Mesothelial cell of epicardium (in vitro differentiated cells): ENCODE measurements at places on chromosomes 3 and 15.

- no peak for DNase-seq
Observed at GRCh38 chr3:143847787-143848631, at the start of gene SLC9A9. Gene SLC9A9 (minus strand): TSS chr3:143848468. CDS start chr3:143848322, 146 bp downstream.

GRCh38 chr3:34011171-34012101, 213.0 kb downstream of the PDCD6IP start:
- DNase-seq, result no peak

- DNase-seq, result no peak
Observed at GRCh38 chr3:17412950-17413530, 329.4 kb downstream of the TBC1D5 start.

- no peak for DNase-seq
Observed at GRCh38 chr3:187931101-187931500, 185.8 kb upstream of the BCL6 start.

DNA sequence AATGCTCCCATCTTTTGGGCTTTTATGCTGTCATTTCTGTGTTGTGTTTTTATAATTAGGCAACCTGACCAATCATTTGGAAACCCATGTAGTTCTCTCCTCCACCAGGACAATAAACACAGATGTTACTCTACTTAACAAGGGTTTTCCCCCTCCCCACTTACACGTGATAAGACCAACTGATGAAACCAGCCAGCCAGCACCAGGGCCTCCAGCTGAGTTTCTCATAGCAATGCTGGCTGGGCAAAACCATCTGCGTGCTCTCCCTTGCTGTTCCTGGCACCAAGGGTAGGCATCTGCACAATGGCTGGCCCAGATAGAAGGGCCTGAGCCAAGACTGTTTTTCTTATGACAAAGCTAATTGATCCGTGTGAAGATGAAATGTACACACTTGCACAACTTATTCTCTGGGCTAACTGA, 310.4 kb downstream of the PLCL2 start:
- DNase-seq, result no peak

GRCh38 chr15:70036585-70037291, 61.0 kb downstream of the TLE3 start:
- DNase-seq, result no peak

- no peak for DNase-seq
Observed at GRCh38 chr3:59161048-59161447, 111.2 kb upstream of the CFAP20DC start.

- no peak for DNase-seq
Observed at GRCh38 chr3:113498221-113499005, 16.5 kb downstream of the SPICE1 start.

- DNase-seq, result no peak
Observed at GRCh38 chr3:43998370-43998835, 243.3 kb upstream of the TOPAZ1 start.

GRCh38 chr3:58829321-58830000, 162.9 kb upstream of the FAM3D start:
- DNase-seq, result no peak

- no peak for DNase-seq
Observed at GRCh38 chr3:78918361-78919020, 849.3 kb downstream of the ROBO1 start.

- DNase-seq, result no peak
Observed at GRCh38 chr15:62781081-62781497, 261.5 kb upstream of the TPM1 start.

DNA sequence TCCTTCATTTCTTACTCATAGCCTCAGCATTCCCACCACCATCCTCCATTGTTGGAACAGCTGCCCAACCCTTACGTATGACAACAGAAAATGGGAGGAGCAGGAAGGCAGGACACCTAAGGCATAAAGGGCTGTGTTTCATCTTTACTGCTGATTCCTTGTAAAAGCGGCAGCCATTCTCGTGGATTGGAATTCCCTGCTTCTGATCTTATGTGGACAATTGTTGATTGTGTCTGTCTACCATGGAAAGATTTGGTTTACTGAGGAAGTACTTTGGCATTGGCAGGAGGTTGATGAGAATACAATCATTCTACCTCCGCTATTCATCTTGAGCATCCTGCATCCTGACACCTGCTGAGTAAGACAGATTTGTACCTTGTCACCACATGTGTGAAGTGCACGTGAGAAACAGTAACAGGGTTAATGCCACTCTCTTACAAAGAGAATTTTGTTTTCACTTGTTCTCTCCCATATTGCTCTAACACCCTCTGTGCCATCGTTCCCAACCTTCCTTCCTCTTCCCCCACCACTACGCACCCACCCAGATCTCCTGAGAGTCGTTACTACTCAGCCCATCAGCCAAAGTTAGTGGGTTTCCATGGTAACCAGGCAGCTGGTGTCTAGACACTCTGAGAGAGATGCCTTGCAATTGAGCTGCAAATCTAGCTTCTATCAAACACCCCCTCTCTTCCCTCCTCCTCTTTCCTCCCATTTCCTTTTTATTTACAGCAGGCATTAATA, 75.7 kb downstream of the GAP43 start:
- DNase-seq, result no peak

DNA sequence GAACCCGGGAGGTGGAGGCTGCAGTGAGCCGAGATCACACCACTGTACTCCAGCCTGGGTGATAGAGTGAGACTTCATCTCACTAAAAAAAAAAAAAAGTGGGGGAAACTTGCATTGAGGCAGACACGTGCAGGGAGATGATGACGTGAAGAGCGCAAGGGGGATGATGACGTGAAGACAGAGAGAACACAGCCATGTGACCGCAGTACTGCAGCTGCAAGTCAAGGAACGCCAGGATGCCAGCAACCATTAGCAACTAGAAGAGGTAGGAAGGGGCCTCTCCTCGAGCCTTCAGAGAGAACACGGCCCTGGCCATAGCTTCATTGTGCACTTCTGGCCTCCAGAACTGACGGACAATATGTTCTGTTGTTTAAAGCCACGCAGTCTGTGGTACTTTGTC, 28.3 kb downstream of the RFT1 start:
- no peak for DNase-seq

DNA sequence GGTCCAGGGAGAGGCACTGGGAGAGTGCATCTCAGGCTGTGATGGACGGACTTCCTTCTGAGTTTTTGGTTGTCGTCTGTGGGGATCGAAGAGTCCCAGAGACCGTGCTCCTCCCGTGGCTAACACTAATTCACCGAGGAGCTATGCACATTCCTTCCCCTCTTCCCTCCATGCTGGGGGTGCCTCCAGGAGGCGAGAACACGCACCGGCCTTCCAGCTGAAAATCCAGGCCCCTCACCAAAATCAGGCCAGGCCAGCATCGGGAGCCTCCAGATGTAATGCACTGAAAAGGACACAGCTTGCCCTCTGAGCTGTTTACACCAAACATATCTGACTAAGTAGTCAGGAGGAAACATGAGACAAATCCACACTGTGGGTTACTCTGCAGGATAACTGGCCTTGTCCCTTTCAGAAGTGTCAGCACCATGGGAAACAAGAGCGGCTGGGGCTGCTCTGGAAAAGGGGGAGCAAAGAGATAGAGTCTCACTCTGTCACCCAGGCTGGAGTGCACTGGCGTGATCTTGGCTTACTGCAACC, 5.5 kb downstream of the RNU5B-1 start:
- no peak for DNase-seq

DNA sequence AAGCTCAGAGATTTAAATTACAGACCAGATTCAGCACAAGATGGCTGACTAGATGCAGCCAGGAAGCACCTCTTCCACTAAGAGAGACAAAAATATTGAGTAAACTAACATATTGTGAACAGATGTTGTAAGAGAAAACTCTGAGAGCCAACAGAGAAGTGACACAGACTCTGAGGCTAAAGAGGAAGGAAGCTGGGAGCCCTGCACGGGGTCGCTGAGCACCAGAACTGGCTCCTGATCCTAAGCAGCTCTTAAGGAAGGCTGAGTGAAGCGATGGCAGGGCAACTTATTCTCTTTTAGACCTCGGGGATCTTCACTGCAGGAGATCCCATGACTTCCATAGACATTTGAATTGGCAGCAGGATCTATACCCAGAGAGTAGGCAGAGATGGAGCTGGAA, 578.0 kb upstream of the GRM7 start:
- DNase-seq, result no peak

DNA sequence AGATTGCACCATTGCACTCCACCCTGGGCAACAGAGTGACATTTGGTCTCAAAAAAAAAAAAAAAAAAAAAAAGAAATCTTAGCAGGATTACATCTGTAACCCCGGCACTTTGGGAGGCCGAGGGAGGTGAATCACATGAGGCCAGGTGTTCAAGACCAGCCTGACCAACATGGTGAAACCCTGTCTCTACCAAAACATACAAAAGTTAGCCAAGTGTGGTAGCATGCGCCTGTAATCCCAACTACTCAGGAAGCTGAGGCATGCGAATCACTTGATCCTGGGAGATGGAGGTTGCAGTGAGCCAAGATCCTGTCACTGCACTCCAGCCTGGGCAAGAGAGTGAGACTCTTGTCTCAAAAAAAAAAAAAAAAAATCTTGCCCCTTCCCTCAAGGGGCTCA, 40.4 kb downstream of the LIPC start:
- no peak for DNase-seq

DNA sequence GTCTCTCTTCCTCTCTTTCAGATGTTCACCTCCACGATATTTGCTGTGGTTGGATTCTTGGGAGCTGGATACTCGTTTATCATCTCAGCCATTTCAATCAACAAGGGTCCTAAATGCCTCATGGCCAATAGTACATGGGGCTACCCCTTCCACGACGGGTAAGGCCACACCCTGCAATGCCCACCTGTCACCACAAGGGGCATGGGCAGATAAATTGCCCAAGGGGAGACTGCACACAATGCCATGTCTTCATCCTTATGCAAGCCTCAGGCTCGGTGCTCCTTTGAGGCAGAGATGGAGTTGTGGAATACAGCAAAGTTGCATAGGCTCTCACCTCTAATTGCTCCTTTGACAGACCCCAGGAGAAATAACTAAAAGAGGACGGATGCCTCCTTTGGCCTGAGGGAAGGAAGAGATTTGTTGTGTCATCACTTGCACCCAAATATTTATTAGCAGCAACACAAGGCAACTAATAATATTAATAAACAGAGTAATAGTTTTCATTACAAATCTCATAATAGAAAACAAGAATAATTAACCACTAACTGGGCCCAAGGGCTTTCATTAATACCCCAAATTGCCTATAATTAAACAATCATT, 13.2 kb downstream of the TM4SF4 start:
- DNase-seq, result no peak

DNA sequence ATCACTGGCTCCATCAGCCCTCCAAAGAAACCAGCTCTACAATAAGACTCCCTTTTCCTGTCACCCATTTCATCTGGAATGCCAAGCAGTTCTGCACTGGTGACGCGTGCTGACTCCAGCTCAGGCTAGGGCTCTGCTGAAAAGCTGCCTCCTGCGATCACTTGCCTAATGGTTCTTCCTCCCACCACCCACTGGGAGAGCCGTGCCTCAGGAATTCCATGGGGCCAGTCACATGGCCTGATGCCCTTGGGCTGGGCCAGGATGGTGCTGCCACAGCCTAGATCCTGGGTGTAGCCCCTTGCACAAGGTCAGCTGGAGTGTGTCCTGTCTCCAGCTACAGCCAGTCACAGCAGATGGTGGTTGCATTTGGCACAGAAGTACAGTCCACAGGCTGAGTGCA, 98.9 kb downstream of the DNAJB8 start:
- no peak for DNase-seq
